ENCODE measurements at places on chromosomes 11 and 22.

- DNase-seq, result no peak
These were observed 4.3 kb downstream of the POLR3H start for GRCh38 chr22:41540006-41540315.

- peak; percentile 72 for DNase-seq
These were observed 14.9 kb upstream of the TSKU start for GRCh38 chr11:76768088-76768908.

GRCh38 chr11:13857828-13858227 lies 104.7 kb upstream of the SPON1 start:
- DNase-seq, result no peak

DNA sequence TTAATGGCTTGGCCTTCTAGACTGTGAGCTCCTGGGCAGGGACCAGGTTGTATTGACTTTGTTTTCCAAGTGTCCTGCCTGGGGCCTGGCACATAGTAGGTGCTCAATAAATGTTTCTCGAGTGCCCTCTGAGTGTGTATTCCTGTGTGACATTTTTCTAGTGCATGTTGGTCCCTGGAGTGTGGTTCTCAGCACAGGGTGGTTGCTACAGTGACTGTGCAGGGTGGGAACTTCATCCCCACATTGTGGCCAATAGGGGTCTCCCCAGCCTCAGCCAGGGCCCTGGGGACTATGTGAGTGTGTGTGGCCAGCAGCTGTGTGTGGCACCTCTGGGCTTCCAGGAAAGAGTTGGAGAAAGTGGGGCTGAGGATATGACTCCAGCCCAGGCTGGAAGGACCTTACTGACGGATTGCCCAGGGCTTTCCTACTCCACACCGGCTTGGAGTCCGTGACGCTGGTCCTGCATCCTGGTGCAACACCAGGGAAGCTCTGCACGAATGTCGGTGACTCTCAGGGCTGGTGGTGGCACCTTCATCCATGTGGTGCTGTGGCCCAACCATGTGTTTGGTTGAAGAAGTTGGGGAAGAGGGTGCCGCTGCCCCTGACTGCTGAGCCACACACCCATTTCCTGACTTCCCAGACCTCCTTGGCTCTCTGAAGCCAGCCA lies 9.0 kb upstream of the MARK2 start:
- no peak for DNase-seq

DNA sequence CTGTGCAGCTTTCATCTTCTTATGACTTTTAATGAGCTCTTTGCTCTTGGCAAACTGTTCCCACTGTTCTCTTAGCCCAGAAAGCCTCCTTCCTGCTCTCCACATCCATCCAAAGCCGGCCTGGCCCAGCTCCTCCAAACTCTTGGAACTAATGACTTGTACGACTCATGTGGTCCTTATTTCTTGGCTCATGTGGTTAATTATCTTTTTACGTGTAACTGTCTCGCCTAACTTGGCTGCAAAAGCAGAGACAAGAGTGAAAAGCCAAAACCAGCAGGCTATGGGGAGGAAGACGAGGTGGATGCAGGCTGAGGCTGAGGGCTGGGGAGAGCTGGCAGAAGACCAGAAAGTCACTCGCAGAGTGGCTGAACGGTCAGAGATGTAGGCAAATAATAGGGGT lies 5.5 kb downstream of the CSNK2A3 start:
- peak; percentile 16 for DNase-seq

GRCh38 chr11:6245536-6245935 lies 6.6 kb downstream of the CNGA4 start:
- DNase-seq, result no peak

DNA sequence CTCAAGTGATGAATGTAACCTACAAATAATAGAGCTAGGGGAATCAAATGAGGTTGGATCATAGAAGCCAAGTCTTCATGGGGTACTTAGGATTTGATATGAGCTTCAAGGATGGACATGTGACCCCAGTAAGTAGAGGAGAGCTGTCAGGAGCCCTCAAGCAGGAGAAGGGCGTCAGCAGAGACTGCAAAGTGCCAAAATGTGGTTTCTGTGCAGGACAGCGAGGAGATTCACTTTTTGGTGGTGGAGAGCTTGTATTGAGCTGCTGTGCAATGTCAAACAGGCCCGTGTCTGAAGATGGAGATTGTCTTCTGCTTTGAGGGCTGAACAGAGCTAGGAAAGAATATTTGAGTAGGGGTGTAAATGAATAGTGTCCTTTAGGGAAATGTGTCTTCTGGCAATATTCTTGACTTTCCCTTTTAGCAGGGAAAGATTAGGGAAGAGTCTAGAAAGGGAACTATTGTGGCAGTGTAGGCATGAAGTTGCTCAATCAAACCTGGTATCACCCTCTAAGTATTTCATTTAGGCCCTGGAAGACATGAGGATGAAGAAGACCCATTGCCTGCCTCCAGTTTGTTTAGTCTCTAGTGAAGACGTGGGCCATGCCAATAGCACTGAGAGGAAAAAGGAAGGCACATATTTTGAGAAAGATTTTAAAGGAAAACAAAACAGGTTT lies 31.2 kb upstream of the SORL1-AS1 start:
- no peak for DNase-seq

DNA sequence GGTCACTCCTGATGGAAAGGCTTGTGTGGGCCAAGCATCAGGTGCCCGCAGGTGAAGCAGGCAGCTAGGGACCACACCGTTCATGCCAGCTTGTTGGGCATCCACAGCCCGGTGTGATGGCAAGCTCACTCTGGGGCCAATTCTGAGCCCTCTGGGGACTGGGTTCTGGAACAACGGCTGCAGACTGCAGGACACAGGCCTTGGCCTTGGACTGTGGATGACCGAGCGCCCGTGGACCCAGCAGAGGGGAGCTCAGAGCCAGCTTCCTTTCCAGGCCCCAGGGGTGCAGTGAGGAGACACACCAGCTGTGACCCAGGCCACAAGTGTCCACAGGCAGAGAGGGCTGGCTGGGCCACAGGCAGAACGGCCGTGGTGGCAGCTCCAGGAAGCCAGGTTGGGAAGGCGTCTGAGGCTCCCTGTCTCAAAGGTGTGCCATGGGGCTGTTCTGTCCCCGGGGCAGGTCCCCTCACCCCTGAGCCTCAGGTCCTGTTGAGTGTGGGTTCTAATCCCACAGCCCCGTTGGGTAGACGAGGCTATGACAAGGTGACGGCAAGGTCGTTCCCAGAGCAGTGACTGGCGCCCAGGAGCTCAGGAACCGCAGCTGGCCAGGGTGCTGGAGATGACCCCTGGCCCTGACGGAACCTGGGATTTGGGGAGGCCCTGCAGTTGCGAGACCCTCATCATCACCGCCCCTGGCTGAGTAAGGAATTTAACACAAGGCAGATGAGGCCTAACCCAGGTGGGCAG lies 1079.4 kb downstream of the BRD1 start:
- DNase-seq, result no peak

DNA sequence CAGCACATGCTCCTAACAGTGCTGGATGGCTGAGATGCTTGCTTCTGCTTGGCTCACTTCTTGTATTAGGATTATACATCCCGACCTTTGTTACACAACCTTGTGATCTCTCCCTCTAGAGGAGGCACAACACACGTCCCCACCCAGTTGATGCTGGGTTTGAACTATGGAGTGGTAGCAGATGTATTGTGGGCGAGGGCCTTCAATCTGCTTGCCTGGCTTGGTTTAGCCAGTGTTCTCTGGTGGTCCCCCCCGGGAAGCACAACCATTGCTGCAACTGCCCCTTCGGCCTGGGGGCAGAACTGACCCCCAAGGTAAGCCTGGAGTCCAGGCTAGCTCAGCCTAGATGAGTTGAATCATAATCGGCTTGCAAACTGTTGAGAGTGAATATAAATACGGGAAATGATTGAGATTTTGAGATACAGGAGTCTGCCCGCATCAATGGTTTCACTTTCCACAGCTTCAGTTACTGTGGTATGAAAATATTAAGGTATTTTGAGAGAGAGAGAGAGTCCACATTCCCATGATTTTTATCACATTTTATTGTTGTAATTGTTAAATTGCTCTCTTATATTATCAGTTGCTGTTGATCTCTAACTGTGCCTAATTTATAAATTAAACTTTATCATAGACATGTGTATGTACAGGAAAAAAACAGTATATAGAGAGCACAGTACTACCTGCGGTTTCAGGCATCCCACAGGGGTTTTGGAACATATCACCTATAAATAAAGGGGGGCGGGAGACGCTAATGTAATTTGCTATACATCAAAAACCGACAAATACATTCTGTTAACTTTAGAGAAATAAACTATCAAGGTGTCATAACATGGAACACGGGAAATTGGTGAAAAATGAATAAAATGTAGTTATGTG lies 482.0 kb upstream of the B3GAT1 start:
- DNase-seq, result no peak

- DNase-seq, result peak; percentile 73
These were observed at the start of gene C11orf97 for GRCh38 chr11:94511932-94512781. TSS of gene C11orf97 (plus strand) at chr11:94512461. CDS start at chr11:94512529, 68 bp downstream.

GRCh38 chr11:27786864-27787263 lies 86.6 kb upstream of the BDNF start:
- no peak for DNase-seq

DNA sequence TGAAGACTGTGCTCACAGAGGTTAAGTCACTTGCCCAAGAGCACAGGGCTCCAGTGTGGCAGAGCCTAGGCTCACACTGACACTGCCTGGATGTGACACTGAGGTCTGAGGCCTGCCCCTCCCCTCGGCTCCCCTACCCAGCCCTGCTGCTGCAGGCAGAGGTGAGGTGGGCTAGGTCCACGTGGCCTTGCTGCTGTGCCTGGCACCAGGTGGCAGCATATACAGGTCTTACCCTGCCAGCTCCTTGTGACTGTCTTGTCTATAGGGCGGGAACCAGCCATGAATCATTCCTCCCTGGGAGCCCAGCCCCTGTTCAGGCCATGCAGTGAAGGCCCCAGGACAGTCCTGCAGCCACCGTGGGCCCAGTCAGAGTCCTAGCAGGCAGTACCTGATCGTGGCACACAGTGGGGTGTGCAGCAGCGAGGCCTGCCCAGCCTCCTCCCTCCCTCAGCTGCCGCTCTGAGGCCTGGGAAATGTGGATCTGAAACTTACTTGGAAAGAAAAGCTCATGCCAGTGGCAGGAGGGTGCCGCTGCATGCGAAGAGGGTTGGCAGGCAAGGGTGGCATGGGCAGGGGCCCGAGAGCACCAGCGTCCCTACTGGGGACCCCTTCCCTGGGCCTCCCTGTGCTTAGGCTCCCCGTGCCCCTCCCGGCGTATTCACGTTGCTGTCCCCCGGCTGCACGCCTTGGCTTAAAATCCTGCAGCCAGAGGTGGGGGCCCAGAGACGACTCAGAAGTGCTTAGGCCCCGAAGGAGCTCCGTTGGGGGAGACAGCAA lies 1.2 kb upstream of the CERK start:
- peak; percentile 50 for DNase-seq

- no peak for DNase-seq
These were observed 494 bp downstream of the CHID1 start for GRCh38 chr11:910044-910588.

- DNase-seq, result no peak
These were observed 109.5 kb downstream of the RASSF10 start for GRCh38 chr11:13118650-13119049.

DNA sequence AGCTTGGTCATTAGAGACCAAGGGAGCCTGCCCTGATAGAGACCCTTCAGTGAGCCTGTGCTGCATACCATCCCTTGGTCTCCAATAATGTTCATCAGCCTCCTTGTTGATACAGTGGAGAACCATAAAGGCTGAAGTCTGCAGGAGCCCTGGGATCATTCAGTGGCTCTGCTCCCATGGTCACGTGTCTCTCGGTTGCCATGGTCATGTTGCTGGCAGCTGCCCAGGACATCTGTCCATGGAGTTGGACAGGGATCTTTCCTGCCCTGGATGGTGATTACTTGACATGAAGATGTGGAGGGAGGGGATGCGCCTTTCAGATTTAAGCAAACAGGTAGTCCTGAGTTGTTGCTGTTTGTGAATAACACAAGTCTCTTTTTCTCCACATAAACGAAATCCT lies 38.2 kb downstream of the CYB5R2 start:
- peak; percentile 88 for DNase-seq

DNA sequence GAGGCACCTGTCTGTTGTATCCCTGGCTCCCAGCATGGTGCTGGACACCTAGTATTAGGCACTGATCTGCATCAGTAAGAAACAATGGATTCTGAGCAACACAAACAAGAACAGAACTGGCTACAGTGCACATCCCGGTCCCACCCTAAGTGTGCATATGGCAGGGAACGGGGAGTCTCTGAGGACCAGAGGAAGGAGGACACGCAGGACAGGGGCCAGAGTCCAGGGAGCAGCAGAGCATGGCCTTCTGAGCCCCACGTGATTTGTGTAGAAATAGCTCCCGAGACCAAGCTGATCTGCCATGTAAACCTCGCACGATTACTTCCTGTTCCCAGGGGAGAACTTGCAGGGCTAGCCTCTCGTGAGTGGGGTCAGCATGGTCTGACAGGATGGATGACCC lies 12.7 kb upstream of the SNX32 start:
- no peak for DNase-seq

DNA sequence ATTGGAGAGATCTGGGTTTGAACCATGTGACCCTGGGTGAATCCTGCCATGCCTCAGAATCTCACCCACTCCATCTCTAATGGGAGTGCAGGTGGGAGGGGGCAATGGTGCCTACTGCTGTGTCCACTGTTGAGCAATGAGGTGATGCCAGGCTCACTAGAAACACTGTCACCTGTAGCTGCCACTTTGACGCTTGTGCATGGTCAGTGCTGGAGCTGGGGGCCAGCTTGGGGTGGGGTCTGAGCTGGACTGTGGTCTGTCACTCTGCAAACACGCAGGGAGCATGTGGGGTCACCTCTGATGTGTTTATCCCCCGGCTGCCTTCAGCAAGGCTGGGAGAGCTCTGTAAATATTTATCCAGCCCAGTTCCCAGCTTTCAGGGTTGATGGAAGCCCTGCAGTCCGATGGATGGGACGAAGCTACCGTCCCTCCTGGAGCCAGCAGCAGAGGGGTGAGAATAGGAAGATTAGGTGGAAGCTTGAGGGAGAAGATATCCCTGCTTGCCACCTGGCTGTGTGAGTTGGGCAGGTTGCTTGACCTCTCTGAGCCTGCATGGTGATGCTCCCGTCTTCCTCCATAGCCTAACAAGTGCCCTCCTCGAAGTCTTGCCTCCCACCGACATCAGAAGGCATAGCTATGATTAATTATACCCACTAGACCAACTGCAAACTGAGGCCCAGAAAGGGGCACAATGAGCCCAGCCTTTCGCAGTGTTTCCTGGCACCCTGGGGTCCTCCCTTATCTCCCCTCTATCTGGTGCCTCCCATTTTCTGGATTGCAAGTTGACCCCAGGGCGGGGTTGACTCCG lies 1.7 kb downstream of the MMP11 start:
- no peak for DNase-seq

- DNase-seq, result no peak
These were observed 184.1 kb upstream of the SYT13 start for GRCh38 chr11:45470151-45470793.

- no peak for DNase-seq
These were observed 22.2 kb downstream of the NUP50 start for GRCh38 chr22:45185718-45186514.

DNA sequence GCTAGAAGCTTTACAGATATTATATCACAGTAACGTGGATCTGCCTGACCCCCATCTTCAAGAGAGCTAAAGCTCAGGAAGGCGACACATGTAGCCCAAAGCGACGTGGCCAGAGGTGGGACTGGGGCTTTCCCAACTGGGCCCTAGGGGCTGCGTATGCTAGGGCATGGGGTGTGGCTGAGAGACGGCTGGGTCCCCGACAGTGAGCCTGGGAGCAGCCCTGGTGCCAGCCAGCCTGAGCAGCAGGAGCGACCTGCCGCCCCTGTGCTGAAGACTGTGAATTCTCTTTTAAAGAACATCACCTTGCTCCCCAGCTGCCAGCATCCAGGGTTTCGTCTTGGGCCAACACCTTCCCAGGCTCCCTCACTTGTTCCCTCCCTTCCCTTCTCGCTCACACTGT lies 32.9 kb upstream of the CYP2D6 start:
- DNase-seq, result no peak

GRCh38 chr11:70205766-70206165 lies 2.7 kb downstream of the FADD start:
- DNase-seq, result no peak
